H4 (cell line): ENCODE measurements at places on chromosomes 6 and 20.

DNA sequence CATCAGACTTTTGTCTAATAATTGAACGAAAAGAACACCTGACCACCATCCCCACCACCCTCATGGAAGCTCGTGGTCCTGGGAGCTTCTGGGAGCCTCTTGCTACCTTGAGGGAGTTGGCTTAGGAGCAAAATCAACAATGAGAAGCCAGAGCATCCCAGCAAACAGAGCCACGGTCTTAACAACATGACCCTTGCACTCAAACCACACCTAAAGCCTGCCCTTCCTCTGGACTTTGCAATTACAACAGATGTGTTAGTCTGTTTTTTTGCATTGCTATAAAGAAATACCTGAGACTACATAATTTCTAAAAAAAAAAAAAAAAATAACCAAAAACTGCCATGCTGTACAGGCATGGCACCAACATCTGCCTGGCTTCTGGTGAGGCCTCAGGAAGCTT is 9.5 kb upstream of the RBM24 start:
- DNase-seq, result no peak

DNA sequence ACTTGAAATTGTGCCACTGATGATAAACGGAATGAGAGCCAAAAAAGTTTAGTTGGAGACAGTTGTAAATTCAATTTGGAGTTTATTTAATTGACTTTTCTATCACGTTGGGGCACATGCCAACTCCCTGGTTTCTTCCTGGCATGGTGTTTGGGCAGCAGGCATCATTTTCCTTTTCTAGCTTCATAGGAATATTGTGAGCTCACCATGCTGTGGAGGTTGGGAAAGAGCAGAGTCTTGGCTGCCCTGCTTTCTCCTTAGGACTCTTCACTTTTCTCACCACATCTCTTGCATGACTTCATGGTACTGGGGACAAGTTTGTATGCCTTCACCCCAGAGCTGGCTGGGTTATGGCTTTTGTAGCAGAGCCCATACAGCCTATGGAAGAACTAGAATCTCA is 6.4 kb downstream of the SCAND1 start:
- no peak for DNase-seq

- DNase-seq, result no peak
Measured at GRCh38 chr6:17629824-17630510, 29.9 kb downstream of the FAM8A1 start.

GRCh38 chr6:136706430-136706829 is 85.8 kb downstream of the MAP3K5 start:
- DNase-seq, result no peak

- DNase-seq, result no peak
Measured at GRCh38 chr6:65229825-65230224, 477.2 kb downstream of the EYS start.
